ENCODE measurements at places on chromosomes 5 and 9. TPM values are rescaled to one million over a fixed set of nuclear protein-coding genes. Genes with fewer than 3 reads are reported as not detected.

NEURL1B gene
- total RNA-seq = 2.5 TPM

HEMGN gene
- not detected for total RNA-seq

FCHSD1 gene
- total RNA-seq = 19.9 TPM

FSD1L gene
- 7.0 TPM for total RNA-seq

SCGB3A2 gene
- not detected for total RNA-seq

GABRA6 gene
- not detected for total RNA-seq

GKAP1 gene
- total RNA-seq = 1.4 TPM

FGF10 gene
- 1.2 TPM for total RNA-seq

PDLIM4 gene
- 37.3 TPM for total RNA-seq

FGD3 gene
- total RNA-seq = not detected

GRK6 gene
- total RNA-seq = 15.7 TPM

PRPF4 gene
- 25.9 TPM for total RNA-seq

IGFBPL1 gene
- total RNA-seq = not detected

LCN6 gene
- not detected for total RNA-seq

GOLGA1 gene
- total RNA-seq = 53.1 TPM

SLC6A3 gene
- not detected for total RNA-seq

SLC23A1 gene
- total RNA-seq = not detected

INPP5E gene
- 12.5 TPM for total RNA-seq

PCDHGA8 gene
- 2.5 TPM for total RNA-seq

PCDHGB2 gene
- 5.7 TPM for total RNA-seq

ZNF658 gene
- 2.2 TPM for total RNA-seq

LRRC70 gene
- 1.2 TPM for total RNA-seq

SLC28A3 gene
- 0.16 TPM for total RNA-seq

OLFML2A gene
- total RNA-seq = 1.7 TPM

EIF4EBP3 gene
- total RNA-seq = 0.74 TPM

IFNA2 gene
- total RNA-seq = not detected
